SK-N-SH (cell line): ENCODE measurements at places on chromosomes 1 and 21.
A peak's percentile ranks its signal among the peaks of the same experiment; 100 is the strongest.

DNA sequence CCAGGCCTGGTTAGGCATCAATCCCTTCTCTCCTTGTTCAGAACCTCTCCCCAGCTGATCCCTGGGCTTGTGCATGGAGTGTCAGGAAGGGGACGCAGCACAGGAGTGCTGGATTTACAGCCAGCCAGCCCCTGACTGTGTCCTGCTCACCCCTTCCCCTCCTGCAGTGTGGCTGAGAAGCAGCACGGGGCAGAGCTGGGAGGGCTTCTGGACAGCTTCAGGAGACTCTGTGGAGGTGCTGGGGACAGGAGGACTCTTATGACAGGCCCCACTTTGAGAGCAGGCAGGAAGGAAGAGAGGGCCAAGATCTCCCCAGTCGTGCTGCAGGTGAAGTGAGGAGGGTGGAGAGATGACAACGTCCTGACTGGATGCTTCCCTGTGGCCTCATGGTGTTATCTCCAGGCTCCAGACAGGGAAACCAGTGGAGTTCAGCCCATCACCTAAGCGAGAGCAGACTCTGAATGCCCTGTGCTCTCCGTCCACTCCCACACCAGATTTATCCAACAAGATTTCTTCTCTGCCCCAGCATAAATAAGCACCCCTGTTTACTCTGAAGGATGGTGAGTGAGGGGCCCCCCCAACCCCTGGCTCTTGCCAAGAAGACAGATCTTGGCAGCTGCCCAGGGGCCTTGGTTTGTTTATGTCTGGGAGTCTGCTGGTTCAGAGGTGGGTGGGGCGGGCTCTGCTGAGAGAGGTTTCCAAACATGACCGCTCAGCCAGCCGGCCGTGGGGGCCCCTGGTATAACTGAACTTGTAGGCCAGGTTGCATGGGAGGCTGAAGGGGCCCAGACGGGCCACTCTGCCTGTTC is 21.3 kb downstream of the TMCC2 start:
- peak; percentile 58 for DNase-seq

DNA sequence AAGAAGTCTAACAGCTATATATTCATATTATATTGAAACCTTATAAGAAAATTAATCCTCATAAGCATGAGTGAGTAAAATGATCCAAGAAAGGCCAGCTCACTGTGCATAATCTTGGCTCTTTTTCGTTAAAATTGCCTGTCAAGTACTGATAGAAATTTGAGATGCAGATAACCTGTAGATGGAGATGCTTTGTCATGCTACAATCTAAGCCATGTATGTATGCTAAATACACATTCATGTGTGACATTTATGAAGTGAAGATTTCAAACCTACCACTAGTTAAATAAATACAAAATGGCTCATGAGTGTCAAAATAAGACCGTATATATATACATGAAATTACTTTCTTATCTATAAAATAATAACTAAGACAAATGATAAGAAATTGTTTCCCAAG is 1491.5 kb upstream of the PRMT6 start:
- DNase-seq, result no peak

- no peak for DNase-seq
These were observed 51.2 kb upstream of the ADAM30 start for GRCh38 chr1:119947468-119947867.

DNA sequence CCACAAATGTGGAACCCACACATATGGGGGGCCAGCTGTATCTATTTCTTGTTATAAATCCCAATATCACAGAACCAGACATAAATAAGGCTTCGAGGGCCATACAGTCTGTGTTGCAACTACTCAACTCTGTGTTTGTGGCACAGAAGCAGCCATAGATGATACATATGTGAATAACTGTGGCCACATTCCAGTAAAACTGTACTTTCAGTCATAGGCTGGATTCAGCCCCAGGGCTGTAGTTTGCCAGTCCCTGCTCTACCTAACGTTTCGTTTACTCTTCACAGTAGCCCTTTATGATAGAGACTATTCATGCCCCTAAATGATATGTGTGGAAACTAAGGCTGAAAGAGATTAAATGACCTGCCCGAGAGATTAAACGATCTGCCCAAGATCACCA is 48.7 kb downstream of the FHAD1 start:
- DNase-seq, result no peak
